ENCODE measurements at places on chromosomes 1 and 21.

GRCh38 chr21:33211732-33212131, 18.0 kb upstream of the IFNAR2 start:
- DNase-seq: no peak

GRCh38 chr21:40881767-40882166, 34.8 kb upstream of the DSCAM start:
- DNase-seq: no peak

DNA sequence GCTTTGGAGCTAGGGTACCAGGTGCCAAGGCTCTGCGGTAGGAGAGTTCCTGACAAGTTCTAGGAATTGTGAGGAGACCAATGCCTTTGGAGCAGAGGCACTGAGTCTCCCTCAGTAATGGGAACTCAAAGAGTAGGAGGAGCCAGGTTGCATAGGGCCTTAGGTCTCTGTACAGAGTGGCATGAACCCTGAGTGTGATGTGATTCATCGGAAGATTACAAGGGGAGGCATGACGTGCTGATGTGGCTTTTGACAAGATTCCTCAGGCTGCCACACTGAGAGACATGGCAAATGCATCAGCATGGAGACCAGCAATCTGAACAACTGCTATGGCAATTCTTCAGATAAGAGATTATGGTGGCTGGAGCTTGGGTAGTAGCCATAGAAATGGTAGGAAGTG, 94.6 kb upstream of the SLC44A3 start:
- no peak for DNase-seq

DNA sequence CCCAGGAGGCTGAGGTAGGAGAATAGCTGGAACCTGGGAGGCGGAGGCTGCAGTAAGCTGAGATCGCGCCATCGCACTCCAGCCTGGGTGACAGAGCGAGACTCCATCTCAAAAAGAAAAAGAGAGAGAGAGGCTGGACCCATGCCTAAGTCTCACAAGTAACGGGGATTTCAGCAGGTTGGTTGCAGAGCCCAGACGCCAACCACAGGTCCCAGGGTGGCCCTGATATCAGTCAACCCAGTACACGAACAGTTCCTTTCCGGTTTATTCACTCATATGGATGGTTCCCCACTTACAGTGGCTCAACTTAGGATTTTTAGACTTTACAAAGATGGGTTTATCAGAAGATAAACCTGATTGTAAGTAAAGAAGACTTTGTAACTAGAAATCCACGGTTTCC, 40.9 kb downstream of the CLSTN1 start:
- no peak for DNase-seq

DNA sequence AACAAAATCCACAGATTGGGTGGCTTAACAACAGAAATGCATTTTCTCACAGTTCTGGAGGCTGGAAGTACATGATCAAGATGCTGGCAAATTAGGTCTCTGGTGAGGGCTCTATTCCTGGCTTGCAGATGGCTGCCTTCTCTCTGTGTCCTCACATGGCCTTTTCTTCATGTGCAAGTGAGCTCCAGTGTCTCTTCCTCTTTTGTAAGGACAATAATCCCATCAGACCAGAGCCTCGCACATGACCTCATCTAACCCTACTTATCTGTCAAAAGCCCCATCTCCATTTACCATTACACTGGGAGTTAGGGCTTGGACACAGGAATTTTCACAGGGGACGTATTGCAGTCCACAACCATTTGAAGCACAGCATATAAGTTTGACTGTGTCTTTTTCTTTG, 181.6 kb downstream of the NEGR1 start:
- DNase-seq: no peak

DNA sequence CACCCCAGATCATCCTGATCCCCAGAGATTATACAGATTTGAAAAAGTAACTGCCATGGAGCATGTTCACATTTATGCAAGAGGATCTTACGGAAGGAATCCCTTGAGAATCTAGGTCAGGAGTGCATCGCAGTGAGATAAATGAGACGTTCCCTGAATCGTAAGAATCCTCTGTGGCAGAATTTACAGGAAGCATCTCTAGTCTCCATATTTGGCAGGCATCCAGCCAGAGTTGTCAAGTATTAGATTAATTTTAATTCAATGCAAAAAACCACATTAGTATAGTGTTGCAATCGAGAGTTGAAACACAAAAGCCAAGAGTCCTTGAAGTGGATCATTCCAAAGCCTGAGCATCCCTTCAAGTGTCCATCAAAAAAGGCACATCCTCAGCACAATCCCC, 100.8 kb downstream of the RRAGC start:
- DNase-seq: no peak

GRCh38 chr1:215018555-215018954, 64.0 kb upstream of the KCNK2 start:
- no peak for DNase-seq

DNA sequence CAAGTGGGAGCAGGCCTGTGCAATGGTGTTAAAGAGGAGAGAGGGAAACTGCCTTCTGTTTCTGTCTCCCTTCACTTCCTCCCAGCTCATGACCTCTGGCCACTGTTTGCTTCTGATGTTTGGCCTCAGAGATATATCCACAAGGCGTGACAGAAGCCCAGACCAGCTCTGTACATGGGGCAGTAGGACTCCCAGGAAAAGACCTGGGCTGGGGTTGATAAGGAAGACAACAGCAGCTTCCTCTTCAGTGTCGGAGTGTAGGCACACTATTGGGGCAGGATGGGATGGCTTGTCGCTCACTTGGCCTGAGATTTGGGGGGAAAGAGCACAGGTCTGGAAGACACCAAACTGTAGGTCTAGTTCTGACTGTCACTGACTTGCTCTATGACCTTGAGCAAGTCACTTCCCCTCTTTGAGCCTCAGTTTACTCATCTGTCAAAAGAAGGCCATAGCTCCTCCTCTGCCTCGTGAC, 67.8 kb upstream of the KLHDC7A start:
- no peak for DNase-seq

- DNase-seq: no peak
Observed at GRCh38 chr21:31888936-31889371, 16.1 kb downstream of the HUNK start.

DNA sequence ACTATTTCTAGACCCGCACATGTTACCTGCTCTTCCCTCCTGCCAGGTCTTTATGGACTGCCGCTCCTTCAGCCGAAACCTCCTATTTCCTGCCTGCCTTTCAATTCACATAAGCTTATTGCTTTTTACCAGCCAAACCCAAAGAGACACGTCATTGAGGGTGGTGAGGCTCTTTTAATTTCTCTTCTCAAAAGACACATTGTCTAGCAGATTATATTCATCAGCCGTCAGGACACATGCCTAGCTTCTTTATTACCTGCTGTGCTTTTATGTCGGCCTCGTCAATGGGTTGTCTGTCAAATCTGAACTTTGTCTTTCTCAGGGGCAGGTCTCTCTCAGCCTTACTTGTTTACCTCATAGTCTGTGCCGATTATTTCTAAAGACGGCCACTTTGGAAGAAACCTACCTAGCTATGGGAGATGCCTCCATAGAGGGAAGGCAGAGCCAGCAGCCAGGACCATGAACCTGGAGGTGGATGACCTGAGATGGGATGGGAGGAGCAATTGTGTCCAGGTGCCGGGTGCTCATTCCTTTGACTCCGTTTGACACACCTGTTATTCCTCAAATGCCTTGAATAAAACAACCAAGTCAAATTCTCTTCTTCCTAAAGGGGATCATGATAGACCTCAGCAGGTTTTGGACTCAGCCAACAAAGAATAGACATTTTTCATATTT, 42.0 kb downstream of the ZBTB18 start:
- no peak for DNase-seq

- no peak for DNase-seq
Observed at GRCh38 chr1:199914546-199914945, 113.0 kb upstream of the NR5A2 start.

DNA sequence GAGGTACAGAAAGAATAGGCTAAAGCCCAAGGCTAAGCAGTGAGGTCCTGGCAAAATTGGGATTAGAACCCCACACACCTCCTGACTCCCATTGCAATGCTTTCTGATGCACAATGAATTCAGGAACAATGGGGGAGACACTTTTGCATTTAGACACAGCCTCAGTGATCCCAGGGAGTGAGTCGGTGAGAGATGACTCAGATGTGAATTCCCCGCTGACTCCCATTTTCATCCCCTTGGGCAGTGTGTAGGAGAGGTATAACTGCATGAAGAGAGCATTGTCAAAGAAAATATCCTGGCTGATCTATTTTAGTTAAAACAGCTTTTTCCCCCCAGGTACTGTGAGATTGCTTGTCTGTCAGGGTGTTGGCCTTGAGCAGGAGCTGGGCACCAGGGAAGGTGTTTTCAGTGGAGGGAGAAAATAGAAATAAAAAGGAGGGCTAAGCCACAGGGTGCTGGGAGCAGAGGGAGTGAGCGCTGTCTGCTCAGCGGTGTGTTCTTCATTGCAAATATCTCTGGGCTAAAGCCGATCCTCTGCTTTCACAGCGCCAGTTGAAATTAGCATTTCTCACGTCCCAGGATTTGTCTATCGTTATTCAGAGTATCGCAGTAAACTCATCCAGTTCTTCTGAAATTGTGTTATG, 247.7 kb upstream of the PTBP2 start:
- no peak for DNase-seq

DNA sequence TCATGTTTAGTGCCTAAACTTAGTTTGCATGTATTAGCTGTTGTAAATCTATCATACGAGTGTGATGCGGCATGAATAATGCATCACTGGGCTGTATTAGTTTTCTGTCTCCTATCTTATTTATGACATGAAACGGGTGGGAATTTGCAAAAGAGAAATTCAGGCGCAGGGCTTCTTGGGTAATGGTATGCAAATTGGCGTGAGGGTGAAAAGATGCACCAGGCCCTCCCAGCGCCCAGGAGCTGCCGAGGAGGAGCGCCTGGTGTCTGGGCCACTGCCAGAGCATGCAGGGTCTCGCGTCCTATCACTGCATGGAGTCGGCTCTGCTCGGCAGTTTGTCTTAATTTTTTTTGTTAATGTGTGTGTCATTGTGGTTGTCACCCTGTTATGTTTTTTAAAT, 82.9 kb upstream of the ACTL8 start:
- DNase-seq: no peak

- DNase-seq: no peak
Observed at GRCh38 chr1:226979115-226979516, 39.0 kb downstream of the COQ8A start.

DNA sequence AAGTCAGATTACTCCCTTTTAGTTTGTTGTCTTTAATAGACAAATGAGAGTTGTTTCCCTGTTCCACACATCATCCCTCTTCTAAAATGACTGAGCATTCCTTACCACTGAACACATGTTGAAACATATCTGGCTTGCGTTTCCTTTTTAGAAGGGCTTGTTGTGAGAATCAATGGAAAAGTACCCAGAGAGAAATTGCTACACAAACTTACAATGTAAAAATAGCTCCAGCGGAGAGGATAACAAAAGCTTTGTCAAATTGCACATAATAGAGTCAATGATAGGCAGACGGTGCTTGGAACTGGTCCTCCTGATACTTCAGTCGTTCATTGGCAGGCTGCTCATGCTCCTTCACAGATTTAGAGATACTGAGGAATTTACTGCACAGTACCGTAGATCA, 123.9 kb downstream of the CYYR1 start:
- no peak for DNase-seq

DNA sequence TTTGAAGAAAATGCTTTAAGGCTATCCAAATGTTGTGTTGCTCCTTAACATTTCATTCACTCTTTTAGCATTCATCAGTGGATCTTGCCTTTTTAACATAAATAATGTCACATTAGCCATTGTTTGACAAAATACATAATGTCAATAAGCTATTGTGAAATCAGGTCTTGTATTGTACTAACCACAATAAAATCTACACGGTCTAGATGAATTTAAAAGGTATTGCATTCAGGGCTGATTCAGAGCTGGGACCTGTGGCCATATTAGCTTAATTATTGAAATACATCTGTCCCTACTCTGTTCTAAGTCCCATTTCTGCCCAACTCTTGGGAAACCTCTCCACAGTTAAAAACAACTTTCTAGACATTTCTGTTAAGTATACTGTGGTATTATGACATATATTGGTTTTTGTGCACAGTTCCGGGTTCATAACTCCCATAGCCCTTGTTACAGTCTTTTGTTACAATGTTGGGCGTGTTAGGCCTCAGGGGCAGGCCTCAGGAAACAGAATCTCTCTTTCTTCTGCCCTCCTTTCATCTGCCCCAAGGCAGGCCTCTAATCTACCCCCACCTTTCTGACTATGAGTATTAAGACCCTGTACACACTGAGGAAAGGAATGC, 44.7 kb upstream of the CITED4 start:
- no peak for DNase-seq

GRCh38 chr1:219391297-219391696, 217.6 kb downstream of the LYPLAL1 start:
- no peak for DNase-seq

DNA sequence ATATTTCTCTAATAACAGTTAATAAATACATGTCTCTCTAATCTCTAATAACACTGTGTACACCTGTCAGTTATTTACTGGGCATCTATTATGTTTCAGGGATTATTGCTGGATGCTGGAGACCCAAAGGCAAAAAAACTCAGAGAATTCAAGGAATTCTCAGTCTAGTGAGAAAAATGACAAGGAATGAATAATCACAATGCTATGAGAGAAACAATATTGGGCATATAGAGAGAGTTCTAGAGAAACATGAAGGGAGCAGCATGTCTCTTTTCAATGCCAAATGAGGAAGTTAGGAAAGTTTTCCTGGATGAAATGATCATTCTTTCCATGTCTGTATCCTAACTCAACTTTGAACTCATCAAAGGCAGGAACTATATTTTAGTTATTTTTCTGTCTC, 82.8 kb downstream of the TNFSF18 start:
- DNase-seq: no peak

- no peak for DNase-seq
Observed at GRCh38 chr1:66624412-66625060, 90.6 kb downstream of the SGIP1 start.

DNA sequence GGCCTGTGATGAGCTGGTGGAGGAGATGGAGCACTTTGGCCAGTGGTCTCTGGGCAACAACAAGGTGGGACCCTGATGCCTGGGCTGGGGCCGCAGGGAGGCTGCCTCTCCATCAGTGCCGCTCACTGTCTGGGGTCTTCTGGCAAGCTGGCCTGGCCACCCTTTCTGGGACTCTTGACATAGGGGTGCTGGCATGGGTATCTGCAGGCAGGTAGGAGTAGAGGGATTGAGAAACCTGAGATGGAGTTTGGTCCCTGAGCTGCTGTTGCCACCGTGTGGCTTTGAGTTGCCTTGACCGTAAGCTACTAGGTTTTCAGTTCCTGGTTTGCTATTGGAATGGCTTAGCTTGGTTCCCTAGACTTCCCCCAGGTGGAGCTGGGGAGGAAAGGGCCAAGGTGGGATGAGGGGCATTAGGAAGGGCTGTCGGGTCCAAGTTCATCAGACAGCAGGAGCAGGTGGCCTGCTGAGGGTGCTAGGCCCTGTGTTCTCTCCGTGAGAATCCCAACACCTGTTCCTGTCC, 13.2 kb upstream of the MFN2 start:
- no peak for DNase-seq

- peak; percentile 56 for DNase-seq
Observed at GRCh38 chr1:234881893-234882771, 246.5 kb downstream of the TOMM20 start.

- DNase-seq: no peak
Observed at GRCh38 chr1:164709541-164710278, 150.7 kb downstream of the PBX1 start.

- DNase-seq: no peak
Observed at GRCh38 chr1:33971913-33972312, 108.0 kb downstream of the HMGB4 start.
